Activated effector memory CD4-positive, alpha-beta T cell treated with Interleukin-2 at 50 U/mL for 16 hours (primary cell): ENCODE measurements at places on chromosomes 2 and 18.

GRCh38 chr18:47077111-47077510 is 41.7 kb upstream of the ELOA2 start:
- no peak for DNase-seq

GRCh38 chr2:8149985-8150539 is 531.8 kb upstream of the ID2 start:
- no peak for DNase-seq

DNA sequence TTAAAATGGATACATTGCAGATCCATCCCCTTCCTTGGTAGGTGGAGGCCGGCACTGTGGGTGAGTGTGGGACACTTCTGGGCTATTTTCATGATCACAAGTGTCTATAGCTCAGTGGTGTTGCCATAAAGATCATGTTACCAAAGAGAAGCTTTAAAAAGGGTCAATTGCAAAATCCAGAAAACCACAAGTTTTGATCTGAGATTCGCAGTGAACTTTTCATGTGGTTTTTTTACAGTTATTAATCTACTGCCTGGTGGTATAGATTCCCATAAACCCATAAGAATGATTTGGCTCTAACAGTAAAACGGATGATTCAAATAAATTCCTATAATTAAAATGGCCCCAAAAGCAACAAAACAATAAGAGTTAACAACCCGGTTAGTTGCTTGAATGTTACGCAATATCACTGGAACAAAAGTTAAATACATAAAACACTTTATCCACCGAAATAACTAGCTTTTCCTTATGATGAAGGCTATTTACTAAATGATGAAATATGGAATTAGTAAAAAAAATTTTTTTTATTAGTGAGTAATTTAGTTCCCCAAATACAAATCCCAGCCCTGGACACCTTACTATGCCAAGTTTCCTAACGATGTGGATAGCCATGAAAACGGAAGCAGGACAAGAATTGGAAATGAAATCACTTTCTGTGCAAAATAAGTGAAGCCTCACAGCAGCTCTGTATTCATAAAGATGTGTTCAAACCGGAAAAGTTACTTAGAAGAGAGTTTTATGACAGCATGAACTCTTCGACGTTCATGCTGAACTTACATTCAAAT is 95.6 kb upstream of the THOC1 start:
- DNase-seq = no peak

- DNase-seq = no peak
Observed at GRCh38 chr18:51569561-51569960, 372.1 kb upstream of the MEX3C start.

GRCh38 chr2:191862156-191862775 is 15.4 kb upstream of the CAVIN2 start:
- no peak for DNase-seq

DNA sequence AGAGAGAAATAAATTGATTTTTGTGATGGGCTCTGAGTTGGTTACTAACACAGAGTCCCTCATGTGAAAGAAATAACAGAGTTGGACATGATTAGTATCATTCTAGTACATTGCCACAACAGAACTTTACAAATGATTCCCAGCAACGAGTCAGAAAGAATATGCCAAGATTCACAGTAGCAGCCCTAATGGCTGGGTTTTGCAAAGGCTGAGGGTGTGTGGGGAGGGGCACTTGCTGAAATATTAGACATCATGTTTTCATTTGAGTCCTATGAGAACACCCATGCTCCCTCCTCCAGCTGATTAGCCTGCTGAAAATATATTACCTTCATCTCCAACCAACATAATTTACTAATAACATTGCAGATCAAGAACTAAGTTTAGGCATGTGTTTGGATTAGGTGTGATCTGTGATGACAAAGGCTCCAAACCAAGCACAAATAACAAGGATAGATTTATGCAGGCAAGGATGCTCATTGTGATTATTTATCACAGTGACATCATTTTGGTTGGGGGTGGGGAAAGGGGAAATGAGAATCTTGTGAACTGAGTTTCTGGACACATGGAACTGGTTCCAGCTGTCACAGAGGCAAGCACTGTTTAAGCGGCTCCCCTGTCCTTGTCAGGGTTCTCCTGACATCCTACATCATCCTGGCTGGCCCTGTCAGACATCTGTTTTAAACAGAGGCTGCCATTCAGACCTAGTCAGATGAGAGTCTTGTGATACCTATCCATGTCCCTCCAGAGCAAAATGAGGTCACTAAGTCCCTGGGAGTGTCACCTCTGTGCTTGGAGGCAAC is 205.8 kb upstream of the NCKAP5 start:
- DNase-seq = no peak

DNA sequence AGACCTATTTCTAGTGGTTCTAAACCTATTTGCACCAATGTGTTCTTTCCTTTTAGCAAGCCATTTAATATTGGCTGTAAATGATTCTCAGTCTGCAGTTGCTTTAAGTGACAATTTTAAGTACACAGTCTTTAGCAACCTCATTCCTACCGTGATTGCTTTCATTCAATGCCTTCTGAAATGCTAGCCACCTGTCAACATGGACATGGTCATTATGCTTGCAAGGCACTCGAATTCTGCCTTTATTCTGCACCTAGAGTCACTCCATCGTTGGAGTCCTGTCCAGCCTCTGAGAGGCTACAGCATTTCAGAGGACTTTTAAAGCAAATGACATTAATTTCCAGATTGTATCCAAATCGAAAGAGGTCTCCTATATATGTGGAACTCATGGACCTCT is 115.1 kb downstream of the IRS1 start:
- DNase-seq = no peak

DNA sequence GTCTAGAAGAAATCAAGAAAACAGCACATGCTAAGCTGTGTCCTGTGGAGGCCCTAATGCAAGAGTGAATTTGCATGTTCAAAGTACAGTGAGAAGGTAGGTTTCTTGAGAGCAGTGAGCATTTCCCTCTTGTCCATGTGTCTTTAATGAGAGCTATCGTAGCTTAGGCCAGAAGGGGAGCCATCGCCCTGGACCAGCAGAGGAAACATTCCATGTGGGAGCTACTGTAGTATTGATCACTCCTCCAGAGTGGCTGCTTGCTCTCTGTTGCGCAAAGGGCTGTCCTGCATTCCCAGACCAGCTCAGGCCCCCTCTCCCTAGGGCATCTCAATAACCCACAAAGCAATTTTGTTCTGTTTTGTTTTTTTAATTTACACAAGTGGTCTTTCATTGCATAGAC is 950.1 kb downstream of the CNTNAP5 start:
- DNase-seq = no peak

DNA sequence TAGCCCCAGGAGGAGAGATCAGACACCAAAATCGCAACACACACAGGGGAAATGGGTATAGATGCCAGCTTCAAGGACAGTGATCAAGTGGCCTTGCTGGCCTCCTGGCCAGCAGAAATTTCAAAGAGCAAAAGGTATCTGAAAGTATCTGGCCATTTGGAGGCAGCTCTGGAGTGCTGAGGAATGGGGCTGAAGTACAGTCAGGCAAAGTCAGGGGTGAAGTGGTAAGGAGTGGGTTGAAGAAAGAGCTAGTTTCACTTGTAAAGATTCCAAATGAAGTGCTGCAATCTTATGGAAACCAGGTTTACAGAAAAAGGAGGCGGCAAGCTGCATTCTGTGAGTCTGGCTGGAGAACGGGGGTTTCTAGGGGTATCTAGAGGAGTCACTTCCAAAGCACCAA is 19.2 kb upstream of the PCBP1 start:
- no peak for DNase-seq

DNA sequence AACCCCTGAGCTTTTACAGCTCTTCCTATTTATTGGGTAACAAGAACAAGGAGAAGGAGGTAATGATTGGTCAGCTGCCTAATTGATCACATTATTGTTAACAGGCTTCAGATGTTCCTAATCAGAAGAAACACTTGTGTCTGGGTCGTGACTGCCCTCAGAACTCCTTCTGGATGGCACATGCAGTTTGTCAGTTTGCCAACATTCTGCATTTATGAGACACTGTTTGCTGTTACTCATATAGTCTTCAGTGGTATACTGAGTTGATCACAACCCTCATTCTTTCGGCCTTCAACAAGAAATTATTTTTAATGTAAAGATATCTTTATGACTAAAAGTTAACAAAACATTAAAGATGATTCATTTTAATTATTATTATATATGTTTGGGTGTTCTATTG is 95.7 kb upstream of the DOCK10 start:
- DNase-seq = no peak

DNA sequence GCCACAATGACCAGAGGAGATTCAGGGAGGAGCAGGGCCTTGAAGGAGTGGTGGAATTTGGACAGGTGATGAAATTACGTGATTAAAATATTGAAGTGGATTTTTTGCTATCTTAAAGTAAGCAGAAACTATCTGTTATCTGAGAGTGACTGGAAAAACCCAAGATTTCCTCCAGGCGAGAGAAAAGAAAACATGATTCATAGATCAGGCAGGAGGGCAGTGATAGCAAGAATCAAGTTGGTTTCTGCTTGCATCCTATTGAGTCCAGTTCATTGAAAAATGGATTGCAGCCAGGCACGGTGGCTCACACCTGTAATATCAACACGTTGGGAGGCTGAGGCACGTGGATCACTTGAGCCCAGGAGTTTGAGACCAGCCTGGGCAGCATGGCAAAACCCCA is 127.8 kb downstream of the NXPH2 start:
- DNase-seq = no peak

- no peak for DNase-seq
Observed at GRCh38 chr2:196148736-196149135, 22.6 kb downstream of the STK17B start.

GRCh38 chr2:150491943-150492342 is 4.5 kb upstream of the RND3 start:
- no peak for DNase-seq

GRCh38 chr2:97969081-97970067 is 26.4 kb downstream of the TMEM131 start:
- DNase-seq = no peak

DNA sequence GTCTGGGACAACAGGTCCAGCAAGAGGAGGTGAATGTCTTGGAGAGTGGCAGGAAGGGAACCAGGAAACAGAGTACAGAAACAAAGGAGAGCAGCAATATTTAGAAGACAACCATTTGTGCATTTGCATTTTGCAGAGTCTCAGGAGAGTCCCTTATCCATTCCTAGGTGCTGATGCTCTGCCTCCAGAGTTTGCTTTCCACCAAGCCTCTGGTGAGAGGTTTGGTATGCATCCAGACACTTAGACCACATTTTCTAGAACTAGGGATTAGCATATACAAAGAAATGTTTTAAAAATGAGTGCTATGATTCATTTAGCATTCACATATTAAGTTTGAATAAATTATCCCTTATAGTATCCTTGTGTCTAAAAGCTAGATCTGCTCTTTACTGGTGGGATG is 18.5 kb upstream of the LRATD1 start:
- DNase-seq = no peak

- DNase-seq = no peak
Observed at GRCh38 chr2:160252278-160252887, 52.3 kb upstream of the ITGB6 start.
